ENCODE measurements at places on chromosomes 7 and 10.

DNA sequence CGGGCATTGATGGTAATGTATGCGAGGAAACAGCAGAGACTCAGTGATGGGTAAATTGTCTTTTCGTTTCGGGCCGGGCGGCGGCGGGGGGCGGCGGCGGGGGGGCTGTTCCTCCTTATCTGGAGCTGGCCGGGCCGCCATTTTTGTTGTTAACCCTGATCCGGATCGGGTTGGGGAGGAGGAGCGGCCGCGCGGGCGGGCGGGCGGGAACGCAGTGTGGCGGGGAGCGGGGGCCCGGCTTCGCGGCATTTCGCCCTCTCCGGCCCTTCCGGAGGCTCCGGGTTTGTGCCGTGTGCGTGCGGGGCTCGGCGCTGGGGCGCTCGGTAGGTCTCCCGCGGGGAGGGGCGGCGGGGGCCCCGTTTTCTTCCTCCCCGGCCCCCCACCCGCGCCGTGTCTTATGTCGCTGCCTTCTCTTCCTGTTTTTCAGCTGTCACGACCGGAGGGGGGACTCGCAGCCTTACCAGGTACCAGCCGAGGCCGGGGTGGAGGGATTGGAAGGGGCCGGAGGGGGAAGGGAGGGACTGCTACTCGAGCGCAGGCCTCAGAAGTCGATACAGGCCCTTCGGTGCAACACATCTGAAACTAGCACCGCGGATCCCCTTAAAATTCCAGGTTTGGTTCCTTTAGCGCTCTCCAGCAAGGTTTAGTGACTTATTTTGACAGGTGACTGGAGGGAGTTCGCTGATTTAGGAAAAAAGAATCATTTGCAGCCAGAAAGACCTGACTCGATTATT, 820 bp downstream of the WAC start:
- peak; percentile 58 for DNase-seq

- DNase-seq, result no peak
These were observed 462.3 kb upstream of the PCDH15 start for GRCh38 chr10:55263327-55263726.

DNA sequence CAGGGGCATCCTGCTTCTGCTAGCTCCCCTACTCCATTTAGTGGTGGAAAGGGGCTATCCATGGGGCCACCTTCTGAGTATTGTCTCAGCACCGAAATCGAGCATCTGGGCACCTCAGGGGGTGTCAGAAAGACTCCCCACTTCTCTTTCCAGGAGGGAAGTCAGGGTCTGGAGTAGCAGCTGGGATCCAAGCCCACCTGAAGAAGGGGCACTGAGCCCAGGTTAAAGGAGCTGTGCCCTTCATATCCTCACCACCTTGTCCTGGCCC, 2.6 kb downstream of the FLNC start:
- DNase-seq, result no peak

DNA sequence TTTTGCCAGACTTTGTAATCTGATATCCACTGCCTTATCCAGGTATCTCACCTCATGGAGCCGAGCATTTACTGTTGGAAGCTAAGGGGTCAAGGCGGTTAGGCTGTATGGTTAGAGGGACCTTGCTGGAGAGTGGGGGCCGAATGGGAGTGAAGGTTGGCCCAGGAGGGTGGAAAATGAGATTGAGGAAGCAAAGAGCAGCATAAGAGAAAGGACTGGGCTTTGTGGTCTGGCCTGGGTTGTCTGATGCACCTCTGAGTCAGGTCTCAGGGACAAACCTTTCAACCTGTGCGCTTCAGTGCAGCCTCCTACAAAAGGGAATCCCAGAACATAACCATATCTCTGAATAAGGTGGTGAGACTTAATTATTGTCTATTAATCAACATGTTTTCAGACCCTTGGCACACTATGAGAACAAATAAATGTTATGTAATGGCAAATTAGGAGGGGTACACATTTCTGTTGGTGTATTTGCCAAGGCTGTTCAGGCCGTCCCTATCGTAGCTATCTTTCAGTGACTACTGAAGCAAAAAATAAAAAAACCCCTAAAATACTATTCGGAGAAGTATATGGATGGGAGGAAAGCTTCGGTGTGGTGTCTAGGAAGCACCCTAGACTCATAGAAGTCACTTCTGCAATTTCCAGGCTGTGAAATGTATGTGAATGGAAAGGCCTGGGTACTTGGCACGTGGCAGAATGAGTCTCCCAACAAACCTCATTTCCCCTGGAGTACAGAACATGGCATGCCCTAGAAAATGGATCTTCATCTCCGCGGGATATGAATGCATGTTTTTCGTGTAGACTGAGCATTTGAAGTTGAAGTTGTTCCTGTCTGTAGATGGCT, 4.3 kb downstream of the CAMK1D start:
- DNase-seq, result no peak

DNA sequence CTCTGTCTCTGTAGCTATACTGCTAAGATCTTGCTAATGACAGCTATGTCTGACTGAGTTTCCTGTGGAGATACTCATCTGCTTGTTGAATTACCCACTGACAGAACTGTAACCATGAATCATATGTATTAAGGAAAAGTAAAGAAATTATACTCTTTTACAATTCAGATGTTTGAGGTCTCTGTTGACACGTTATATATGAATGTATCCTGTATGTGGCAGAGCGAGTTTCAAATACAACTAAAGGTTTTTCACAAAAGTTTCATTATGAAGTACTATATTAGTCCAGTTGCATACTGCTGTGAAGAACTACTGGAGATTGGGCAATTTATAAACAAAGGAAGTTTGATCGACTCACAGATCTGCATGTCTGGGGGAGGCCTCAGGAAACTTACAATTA, 232.5 kb downstream of the CDK14 start:
- DNase-seq, result no peak

DNA sequence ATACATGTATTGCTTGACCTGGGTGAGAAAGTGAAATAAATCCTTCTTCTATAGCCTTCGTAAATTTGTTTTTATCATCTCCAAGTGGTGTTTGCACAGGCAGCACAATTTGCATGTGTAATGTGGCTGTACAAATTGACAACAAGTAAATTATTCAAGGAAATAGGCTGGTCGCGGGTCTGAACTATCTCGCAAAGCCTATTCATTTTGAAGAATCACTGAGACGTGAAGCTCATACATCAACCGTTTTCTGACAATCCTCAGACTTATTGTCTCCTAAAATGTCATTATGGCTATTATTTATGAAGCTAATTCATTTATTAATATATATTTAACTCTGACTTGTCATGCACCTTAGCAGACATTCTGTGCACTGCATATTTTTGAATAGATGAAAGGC, 16.2 kb upstream of the FAM204A start:
- DNase-seq, result no peak

- no peak for DNase-seq
These were observed 18.1 kb downstream of the MINDY4 start for GRCh38 chr7:30789334-30789711.

DNA sequence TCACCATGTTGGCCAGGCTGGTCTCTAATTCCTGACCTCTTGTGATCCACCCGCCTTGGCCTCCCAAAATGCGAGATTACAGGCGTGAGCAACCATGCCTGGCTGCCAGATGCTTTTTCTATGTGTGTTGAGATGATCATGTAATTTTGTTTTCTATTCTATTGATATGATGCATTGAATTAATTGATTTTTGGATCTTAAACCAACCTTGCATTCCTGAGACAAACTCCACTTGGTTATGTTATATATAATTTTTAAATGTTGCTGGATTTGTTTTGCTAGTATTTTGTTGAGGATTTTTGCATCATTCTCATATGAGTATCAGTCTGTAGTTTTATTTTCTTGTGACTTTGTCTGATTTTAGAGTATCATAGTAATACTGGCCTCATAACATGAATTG, 192.8 kb downstream of the ADK start:
- DNase-seq, result no peak

DNA sequence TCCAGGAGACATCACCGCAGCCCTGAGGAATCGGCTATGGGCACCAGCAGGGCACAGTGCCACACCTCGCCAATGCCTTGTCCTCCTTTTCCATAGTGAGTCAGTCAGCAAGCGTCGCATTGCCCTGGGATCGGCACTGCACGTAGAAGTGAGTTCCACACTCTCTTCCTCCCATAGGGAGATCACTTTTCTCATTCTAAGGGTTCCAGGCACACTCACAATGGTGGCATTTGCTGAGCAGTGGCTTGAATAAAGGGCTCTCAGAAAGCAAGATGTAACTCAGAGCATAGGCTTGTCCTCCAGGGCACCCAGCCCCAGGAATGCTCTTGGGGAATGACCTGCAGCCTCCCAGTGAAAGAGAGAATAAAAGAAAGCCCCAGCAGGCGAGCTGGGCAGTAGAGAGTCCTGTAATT, 1.1 kb upstream of the VIM start:
- DNase-seq, result no peak

GRCh38 chr7:34991938-34992840, 45.1 kb downstream of the DPY19L1 start:
- DNase-seq, result no peak

- peak; percentile 75 for DNase-seq
These were observed at the start of gene KIAA1549 for GRCh38 chr7:138981332-138982203. Gene KIAA1549 (minus strand): TSS chr7:138981389. CDS start chr7:138981269, 120 bp downstream.

- no peak for DNase-seq
These were observed 652.1 kb downstream of the SDK1 start for GRCh38 chr7:3953133-3953532.

GRCh38 chr7:128168667-128169210, 72.3 kb upstream of the LEP start:
- DNase-seq, result no peak

GRCh38 chr7:85916016-85916415, 727.7 kb upstream of the GRM3 start:
- no peak for DNase-seq

GRCh38 chr7:12674861-12675260, 12.6 kb upstream of the ARL4A start:
- peak; percentile 52 for DNase-seq

GRCh38 chr10:69537449-69537848, 35.8 kb downstream of the NEUROG3 start:
- no peak for DNase-seq

- peak; percentile 3 for DNase-seq
These were observed 43.8 kb downstream of the ARL4A start for GRCh38 chr7:12731214-12731656.

GRCh38 chr7:87926581-87927461, 7.2 kb upstream of the ADAM22 start:
- no peak for DNase-seq

DNA sequence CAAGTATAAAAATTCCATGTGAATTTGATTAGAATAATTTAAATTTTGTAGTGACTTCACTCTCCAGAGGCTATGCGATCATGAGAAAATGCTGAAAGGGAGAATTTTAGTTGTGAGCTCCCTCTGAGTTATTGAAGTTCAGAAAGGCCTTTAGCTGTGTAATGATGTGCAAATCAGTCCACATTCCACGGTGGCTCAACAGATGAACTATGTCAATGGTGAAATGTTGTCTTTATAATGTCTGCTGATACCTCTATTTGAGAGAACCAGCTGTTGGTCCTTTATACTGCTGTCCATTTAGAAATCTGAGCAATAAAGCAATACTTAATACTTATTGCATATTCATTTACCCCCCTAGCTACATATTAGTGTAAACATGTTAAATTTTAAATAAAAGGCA, 7.1 kb upstream of the ITGB8 start:
- no peak for DNase-seq

- DNase-seq, result no peak
These were observed 190.7 kb downstream of the WDR11 start for GRCh38 chr10:121041906-121042305.

GRCh38 chr10:98778277-98778759, 331.6 kb upstream of the HPS1 start:
- no peak for DNase-seq

- no peak for DNase-seq
These were observed 11.9 kb upstream of the PTPN12 start for GRCh38 chr7:77525231-77525630.

DNA sequence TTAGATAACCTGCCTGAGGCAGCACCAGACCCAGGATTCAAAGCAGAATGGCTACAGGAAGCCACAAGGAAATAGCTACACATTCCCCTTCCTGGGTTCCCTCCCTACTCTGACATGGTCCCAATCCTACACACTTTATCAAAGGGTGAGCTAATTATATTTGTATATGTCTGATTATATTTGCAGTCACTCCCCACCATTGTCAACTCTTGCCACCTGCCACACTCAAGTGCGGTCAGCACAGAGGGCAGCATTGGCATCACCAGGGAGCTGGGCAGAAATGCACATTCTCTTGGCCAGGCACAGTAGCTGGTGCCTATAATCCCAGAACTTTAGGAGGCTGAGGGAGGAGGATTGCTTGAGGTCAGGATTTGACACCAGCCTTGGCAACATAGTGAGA, 114.1 kb upstream of the PDLIM1 start:
- no peak for DNase-seq

DNA sequence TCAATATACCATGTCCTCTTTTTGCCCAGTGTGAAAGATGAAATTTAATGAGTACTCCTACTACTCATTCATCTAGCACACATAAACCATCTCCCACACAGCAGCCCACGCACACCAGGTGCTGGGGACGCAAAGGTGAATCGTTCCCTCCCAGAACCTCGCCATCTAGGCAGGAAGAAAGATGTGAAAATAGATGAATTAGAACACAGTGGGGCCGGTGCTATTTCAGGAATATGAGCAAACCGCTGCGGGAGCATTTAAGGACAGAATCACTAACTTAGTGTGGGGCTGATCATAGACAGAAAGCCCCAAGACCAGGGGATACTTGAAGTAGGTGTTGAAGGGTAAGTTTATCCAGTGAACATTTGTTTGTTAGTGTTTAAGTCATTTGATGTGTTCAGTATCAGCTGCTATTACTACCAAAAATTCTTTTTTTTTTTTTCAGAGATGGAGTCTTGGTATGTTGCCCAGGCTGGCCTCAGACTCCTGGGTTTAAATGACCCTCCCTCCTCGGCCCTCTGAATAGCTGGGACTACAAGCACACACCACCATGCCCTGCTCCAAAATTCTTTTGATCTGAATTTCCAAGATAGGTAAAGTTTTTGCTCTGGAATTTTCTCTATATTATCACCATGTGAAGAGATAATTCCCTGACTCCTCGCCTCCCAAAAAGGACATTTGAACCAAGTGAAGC, 48.8 kb downstream of the CPXM2 start:
- no peak for DNase-seq

DNA sequence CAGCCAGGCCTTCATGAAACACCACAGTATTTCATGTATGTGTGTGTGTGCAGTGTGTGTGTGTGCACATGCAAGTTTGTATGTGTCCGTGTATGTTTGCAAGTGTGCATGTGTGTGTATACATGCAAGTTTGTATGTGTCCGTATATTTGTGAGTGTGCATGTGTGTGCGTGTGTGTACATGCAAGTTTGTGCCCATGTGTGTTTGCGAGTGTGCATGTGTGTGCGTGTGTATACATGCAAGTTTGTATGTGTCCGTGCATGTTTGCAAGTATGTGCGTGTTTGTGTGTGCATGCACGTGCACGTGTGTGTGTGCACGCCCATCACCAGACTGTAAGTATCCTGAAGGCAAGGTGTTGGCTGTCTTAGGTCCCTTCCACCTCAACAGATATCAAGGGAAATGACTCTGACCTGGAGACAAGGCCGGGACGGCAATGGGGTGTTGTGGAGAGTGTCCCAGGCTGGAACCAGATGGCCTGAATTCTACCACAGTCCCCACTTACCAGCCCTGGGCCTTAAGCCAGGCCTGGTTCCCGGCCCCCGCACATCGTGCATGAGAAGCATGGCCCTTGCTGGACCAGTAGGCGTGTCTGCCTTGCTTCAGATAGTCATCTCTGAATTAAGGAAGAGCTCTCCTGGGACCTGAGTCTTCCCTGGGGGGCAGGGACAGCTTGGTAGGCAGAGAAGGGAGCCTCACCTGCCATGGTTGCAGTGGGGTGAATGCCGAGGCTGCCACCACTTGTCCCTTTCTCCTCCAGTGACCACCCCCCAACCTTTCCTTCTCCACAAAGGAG, 140.0 kb downstream of the GRK5 start:
- DNase-seq, result no peak

GRCh38 chr7:84447636-84448293, 253.2 kb upstream of the SEMA3A start:
- DNase-seq, result no peak
